ENCODE measurements at places on chromosomes 5 and 9. TPM values are rescaled to one million over a fixed set of nuclear protein-coding genes. Genes with fewer than 3 reads are reported as not detected.

BHMT2 gene
- not detected for total RNA-seq

C9orf50 gene
- total RNA-seq: not detected

SPATA31C1 gene
- total RNA-seq: not detected

DNA sequence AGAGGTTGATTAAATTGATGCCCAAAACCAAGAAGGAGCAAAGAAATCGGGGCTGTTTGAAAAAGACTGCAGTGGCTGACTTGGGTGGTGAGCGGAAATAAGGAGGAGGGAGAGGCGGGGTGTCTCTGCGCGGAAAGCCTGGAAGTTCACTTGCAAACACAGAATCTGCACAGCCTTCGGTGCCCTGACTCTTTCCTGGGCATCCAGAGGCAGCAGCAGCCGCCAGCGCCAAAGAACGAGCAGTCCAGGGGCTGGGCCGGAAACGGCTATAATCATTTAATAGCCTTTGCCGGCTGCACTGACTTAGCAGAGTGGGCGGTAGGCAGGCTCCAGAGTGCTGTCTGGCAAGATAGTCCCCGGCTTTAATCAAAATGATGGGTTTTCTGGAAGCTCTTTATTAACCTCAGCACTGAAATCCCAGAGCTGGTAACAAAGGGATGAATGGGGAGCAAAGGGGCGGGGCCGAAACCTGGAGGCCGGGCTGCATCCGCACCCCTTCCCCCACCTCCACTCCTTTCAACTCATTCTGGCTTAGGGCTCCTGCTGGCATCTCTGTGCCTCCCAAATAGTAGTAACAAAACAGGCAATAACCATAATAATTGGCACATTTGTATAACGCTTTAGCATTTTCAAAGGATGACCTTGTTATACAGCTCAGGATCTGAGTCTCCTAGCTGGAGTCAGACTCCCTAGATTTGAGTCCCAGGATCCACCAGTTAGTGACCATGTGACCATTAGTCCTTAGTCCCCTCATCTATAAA lies 35.7 kb downstream of the PCDHAC2 start:
- no peak for DNase-seq
- H3K4me1 ChIP-seq: peaks cover 7% of the 10 kb centered on the region
- peak overlapping the region; percentile 14 for H3K4me3 ChIP-seq
- no peak overlapping the region for H3K27ac ChIP-seq
- peaks cover 27% of the 10 kb centered on the region for H3K27me3 ChIP-seq

GRCh38 chr9:70007831-70008230 lies 35.8 kb upstream of the MAMDC2 start:
- H3K27me3 ChIP-seq: peaks cover 26% of the 10 kb centered on the region
- H3K4me1 ChIP-seq: no peaks in the 10 kb centered on the region
- H3K36me3 ChIP-seq: no peaks in the 10 kb centered on the region
- H3K27ac ChIP-seq: no peak overlapping the region

DNA sequence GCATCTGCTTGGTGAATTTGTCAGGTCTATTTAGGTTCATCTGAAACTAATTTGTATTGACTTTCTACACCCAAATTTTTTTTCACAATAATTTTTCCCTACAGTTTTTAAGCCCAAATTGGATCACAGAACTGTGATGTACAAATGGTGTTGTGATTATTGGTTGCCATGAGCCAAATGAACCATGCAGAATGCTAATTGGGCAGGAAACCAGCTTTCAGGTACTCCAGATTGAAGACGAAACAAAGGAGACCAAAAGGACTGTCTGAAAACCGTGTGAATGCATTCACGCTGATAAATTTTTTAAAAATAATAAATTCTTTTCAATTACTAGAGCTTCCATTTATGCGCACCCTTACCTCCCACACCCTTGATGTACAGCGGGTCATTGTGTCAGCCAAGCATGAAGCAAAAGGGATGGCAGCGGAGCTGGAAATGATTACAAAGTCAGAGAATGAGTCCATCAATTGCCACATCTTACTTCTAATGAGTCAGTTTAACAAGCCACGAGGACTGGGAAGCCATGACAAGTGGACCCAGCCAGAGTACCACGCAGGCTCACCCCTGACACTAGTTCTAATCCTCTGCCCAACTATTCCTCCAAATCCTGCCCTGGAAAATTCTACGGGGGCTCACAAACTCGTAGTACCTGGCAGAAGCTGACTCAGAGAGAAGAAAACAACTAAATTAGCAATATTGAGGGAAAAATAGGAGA lies 66.5 kb downstream of the SEMA6A start:
- H3K27ac ChIP-seq: no peak overlapping the region
- no peaks in the 10 kb centered on the region for H3K4me1 ChIP-seq
- no peak overlapping the region for H3K4me3 ChIP-seq
- DNase-seq: no peak
- H3K36me3 ChIP-seq: no peaks in the 10 kb centered on the region

GRCh38 chr5:142221091-142221860 lies 103.5 kb downstream of the SPRY4 start:
- H3K36me3 ChIP-seq: no peaks in the 10 kb centered on the region
- no peak overlapping the region for H3K27ac ChIP-seq
- H3K4me1 ChIP-seq: peaks cover 20% of the 10 kb centered on the region
- H3K4me3 ChIP-seq: no peak overlapping the region
- no peak for DNase-seq

All from activated T-cell treated with anti-CD3 and anti-CD28 coated beads, Interleukin-2, amount 50 U/mL, for 72 hours (primary cell).